Activated CD8-positive, alpha-beta T cell treated with anti-CD3 and anti-CD28 coated beads for 36 hours (primary cell): ENCODE measurements at places on chromosomes 1 and 21. TPM values are rescaled to one million over a fixed set of nuclear protein-coding genes. Genes with fewer than 3 reads are reported as not detected.

TAF13 gene
- 19.0 TPM for total RNA-seq

PADI6 gene
- not detected for total RNA-seq

SELENBP1 gene
- not detected for total RNA-seq

RNU1-4 gene
- total RNA-seq, result 820 TPM

CELA3B gene
- not detected for total RNA-seq

ANGPTL7 gene
- not detected for total RNA-seq

DYNLT5 gene
- total RNA-seq, result not detected

GBP7 gene
- total RNA-seq, result 0.11 TPM

C1QA gene
- total RNA-seq, result not detected

CDC73 gene
- total RNA-seq, result 45.1 TPM

EPHA8 gene
- not detected for total RNA-seq

CCDC27 gene
- total RNA-seq, result not detected

ALG14 gene
- 2.9 TPM for total RNA-seq

FCER1G gene
- total RNA-seq, result 0.81 TPM

DDR2 gene
- 0.31 TPM for total RNA-seq

MAB21L3 gene
- total RNA-seq, result not detected

RLF gene
- 21.3 TPM for total RNA-seq

CD5L gene
- total RNA-seq, result not detected

DNA sequence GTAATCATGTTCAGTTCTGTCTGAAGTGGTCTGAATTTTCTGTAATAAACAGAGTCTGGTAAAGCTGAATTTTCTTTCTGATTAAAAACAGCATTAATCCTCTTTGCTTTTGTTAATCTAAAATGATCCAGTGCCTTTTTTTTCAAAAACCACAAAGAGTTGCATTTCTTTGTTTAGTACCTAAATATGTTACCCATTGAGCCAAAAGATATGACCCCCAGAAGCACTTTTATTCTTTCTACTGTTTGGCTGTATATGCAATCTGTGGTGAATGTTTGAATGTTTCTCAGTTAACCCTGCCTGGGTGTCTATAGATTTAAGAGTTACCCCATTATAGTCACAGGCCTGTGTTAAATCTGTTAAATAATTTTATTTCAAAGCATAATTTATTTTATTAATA lies 394.8 kb downstream of the PTPRC start:
- DNase-seq, result no peak

GRCh38 chr1:116420417-116421200 lies 47.6 kb downstream of the ATP1A1 start:
- DNase-seq, result peak; percentile 24

DNA sequence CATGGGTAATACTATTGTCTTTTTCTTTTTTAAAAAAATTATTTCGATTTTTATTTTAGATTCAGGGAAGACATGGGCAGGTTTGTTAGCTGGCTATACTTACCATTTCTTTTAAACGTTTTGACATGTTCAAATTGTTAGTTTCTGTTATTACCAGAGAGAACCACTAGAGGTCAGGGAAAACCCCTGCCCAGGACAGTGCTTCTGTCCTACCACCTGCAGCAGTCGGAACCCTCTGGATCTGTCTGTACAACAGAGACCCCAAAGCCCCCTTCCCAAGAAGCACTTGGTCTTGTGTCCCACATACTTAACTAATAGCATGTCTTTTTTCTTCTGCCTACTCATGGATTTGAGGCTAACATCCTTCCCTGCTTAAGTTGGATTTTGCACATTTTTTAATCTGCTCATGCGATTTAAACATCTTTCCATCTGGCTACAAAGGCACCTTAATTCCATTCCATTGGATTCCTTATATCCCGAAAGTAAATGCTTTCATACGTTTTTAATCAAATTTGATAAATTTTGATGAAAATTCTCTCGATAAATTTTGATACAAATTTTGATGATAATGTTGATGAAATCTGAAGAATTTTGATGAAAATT lies 10.0 kb upstream of the C1orf115 start:
- DNase-seq, result peak; percentile 12

DNA sequence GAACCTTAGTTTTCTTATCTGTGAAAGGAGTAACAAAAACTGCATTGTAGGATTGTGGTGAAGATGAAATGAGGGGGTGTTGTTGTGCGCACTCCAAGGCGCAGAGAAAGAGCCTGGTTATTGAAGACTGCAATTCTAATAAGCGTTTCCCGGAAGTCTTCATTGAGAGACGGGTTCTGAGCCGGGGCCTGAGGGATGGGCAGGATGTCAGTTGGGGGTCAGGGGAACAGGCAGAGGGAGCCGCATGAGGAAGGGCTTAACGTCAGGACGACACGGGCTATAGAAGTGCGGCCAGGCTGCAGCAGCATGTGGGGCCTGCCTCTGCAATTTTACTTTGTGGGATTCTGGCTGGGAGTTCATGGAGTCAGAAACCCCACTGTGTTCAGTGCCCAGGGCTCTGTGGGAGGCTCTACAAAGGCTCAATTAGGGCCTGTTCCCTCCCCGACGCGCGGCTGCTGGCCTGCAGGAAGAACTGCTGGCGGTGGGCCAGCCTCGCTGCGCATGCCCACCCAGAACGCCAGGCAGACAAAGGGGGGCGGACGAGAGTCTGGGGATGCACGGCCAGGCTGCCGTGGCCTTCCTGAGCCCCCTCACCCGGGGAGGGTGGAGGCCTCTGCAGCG lies 20.7 kb downstream of the TRIM62 start:
- no peak for DNase-seq

DNA sequence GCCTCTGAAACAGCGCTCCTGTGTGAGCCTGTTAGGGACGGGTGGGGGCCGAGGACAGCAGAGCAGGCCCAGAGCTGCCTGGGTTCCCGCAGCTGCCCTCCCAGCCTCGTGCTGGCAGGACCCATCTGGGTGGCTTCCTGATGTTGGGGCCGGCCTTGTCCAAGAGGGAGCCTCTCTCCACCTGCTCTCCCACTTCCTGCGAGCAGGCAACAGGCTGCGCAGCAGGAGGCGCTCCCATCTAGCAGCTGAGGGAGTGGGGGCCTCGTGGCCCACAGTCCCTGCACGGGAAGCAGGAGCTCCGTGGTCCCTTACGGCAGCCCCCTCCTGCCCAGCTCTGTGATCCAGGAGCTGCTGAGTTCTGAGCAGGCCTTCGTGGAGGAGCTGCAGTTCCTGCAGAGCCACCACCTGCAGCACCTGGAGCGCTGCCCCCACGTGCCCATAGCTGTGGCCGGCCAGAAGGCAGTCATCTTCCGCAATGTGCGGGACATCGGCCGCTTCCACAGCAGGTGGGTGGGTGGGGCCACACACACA lies 68.0 kb downstream of the TRIM11 start:
- no peak for DNase-seq

DNA sequence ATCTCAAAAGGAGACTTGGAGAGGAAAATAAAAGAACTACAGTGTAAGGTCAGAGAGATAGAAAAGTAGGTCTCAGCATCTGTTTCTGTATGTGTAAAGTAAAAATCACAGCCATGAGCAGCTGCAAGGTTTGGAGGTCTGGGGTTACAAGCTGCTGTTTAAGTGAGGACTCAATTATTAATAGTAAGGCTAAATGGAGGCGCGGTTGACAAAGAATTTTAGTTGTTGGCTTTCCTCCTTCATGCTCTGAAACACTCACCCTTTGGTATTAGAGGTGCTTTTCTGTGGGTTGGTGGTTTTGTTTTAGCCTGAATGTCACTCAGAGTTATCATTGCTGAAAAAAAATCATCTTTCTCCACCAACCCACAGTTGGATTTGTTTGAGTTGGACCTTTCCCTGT lies 59.8 kb upstream of the HAO2 start:
- no peak for DNase-seq

GRCh38 chr1:59697150-59697800 lies 117.5 kb upstream of the HOOK1 start:
- peak; percentile 70 for DNase-seq

- DNase-seq, result no peak
These were observed 5.1 kb upstream of the TMEM222 start for GRCh38 chr1:27316860-27317259.

- no peak for DNase-seq
These were observed 110.9 kb downstream of the ASTN1 start for GRCh38 chr1:177053648-177054047.

GRCh38 chr1:39214021-39214713 lies 9.7 kb downstream of the MACF1 start:
- DNase-seq, result no peak

GRCh38 chr1:7948960-7949359 lies 8.3 kb upstream of the TNFRSF9 start:
- DNase-seq, result peak; percentile 61

DNA sequence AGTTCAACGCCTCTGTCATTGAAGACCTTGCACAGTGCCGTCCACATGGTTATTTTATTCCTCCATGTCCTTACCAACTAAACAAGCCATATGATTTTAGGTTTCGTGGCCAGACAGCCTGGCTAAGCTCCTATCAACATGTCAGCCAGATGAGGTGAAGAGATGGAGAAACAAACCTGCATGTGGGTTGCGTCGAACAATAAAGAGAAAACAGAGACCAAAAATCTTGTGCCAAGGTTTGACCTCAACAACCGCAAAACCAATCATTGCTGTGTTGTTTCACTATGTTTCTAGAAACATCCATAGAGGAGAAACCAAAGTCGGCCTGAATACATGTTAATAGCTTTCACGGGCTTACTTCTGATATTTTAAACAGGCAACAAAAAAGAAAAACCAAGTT lies 544.6 kb downstream of the SMYD3 start:
- no peak for DNase-seq

DNA sequence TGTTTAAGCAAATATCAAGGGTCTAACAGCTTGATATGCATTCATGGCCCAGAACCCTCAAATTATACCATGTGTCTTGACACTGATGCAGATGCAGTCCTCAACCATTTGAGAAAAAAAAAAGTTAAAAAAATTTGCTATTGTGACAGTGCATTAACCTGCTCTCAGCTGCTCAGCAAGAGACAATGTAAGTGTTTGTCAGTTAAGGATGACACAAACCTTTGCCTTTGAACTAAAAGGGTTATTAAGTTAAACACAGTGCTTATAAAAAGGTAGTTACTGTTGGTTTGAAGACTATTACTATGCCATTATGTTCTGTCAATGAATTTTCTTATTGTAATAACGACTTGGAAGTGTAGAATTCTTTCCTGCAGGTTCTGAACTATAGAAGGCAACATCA lies 655.6 kb upstream of the NEGR1 start:
- DNase-seq, result no peak

GRCh38 chr1:25744636-25745425 lies 55.2 kb upstream of the SELENON start:
- DNase-seq, result no peak

GRCh38 chr1:168842306-168842705 lies 113.3 kb upstream of the DPT start:
- DNase-seq, result no peak

DNA sequence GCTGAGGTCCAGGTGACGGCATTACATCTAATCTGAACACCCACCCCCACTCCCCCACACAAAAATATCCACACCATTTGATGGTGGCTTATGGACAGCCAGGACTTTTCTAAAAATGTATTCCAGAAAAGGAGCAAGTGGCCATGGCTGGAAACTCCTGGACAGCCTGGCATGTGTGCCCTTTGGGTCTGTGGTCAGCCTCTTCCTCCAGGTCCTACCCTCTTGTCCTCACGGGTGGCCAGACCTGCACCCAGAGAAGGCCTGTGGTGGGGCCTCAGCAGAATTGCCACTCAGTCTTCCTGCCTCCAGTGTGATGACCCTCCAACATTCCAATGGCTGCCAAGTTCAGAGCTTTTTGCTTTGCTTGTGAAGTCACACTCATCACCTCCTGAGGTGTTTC lies 600.6 kb downstream of the AJAP1 start:
- no peak for DNase-seq

DNA sequence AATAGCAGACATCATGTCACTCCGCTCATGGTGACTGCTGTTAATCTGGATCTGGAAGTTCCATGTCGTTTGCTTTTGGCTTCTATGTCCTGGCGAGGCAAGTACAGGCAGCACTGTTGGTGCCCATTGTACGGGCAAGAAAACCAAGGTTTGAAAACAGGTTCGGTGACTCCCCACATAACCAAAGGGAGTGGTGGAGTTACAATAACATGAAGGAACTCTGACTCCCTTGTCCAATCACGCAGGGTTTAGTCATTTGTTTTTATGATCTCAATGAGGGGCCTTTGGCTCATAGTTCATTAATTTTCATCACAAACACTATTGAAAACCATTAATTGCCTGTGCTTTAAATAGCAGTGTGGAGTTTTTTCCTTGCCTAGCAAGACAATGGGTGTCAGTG lies 82.9 kb upstream of the SSX2IP start:
- no peak for DNase-seq

GRCh38 chr1:24946861-24947658 lies 17.0 kb upstream of the RUNX3 start:
- DNase-seq, result no peak

DNA sequence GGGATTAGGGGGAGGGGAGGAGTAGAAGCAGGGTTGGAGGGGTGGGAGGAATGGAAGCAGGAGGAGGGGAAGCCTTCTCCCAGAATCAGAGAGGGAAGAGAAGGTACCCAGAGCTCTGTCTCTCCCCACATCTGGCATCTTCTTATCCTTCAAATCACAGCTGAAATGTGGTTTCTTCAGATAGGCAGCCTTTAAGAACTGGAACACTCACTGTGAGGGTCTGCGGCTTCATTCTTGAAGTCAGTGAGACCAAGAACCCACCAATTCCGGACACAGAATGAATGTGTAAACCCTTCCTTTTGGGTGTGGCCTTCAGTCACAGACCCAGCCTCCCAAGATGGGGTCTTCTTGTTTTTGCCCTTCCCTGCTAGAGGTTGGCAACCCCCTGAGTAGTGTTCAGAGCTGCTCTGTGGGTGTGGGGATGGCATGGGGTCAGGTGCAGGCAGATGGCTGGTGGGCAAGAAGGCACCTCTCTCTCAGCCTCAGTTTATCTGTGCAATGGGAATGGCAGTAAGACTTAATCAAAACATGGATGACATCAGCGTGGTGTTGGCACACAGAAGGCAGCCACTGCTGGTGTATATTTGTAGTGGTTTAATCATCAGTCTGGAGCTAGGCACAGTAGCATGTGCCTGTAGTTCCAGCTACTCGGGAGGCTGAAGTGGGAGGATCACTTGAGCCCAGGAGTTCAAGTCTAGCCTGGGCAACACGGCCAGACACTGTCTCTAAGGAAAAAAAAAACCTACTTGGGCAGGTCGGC lies 7.2 kb downstream of the FAAH start:
- no peak for DNase-seq

DNA sequence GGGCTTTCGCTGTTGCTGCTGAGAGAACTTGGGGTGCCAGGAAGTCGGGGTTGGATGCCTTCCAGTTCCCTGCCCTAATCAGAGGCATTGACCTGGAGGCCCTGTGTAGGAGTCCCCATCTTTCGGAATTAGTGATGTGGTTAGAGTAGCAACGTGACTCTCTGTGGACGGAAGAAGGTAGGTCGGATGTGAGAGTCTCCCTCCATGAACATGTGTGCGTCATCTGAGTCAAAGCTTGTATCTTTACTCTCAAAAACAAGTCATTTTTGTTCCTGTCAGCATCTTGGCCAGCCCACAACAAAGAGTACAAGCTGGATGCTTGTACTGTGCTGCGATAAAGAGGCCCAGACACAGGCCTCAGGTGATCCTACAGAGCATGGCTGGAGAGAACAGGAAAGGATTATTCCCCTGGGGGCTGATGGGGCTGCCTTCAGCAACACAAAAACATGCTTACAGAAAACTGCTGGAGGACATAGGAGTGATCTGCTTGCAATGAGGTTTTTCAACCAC lies 31.0 kb upstream of the IL10 start:
- peak; percentile 91 for DNase-seq

- no peak for DNase-seq
These were observed 49.3 kb downstream of the ADAMTS1 start for GRCh38 chr21:26795866-26796329.

- DNase-seq, result no peak
These were observed 111.3 kb downstream of the TGFB2 start for GRCh38 chr1:218456444-218456843.
